ENCODE measurements at places on chromosomes 4 and X. TPM values are rescaled to one million over a fixed set of nuclear protein-coding genes. Genes with fewer than 3 reads are reported as not detected.

DNA sequence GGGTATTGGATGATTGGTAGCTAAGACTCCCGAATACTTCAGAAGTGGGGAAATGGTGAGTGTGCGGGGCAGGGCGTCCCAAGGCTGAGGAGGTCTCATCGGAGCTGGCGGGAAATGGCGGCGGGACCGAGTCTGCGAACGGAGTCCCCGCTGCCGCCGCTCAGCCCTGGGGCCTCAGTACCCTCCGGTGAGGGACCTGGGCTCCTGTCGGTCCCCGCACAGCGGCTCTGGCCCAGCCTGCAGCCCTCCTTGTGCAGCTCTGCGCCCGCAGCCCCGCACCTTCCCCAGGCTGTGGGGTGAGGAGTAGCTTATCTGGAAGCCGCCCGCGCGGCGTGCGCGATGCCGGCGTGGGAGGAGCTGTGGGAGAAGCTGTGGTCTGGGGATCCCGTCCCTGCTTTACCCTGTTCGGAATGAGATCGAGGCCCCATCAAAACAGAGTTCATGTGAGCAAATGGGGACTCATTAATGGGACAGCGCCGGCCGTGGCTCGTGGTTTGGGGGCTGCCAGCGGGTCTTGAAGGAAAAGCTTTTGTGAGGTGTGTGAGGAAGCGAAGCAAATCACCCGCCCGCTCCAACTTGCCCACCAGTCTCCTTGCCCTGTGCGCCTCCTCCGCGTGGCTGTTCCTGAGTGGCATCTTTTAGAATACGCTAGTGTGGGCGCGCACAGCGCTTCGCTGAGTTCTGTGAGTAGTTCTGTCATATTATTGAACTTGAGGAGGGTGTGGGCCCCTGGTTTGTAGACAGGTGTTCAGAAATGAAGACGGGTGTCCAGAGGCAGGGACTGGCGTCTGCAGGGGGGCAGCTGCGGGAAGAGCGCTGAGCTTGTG, 531 bp downstream of the ZNF141 start:
- no peak for DNase-seq

GRCh38 chr4:74654230-74654681, 140.1 kb downstream of the BTC start:
- no peak for DNase-seq

DNA sequence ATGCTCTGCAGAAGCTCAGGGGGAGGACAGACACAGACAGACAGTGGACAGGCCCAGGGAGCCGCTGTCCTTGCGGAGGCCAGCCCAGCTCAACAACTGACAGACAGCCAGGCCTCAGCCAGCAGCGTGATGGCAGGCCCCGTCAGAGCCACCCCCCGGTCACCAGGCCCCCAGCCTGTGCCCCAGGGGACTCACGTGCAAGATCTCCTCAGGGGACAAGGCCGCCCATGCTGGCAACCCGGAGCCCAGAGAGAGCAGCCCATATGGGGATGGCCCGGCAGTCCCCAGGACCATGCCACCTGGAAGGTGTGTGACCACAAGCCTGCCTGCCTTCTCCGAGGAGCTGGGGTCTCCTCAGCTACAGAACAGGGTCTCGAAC, 28.0 kb upstream of the MXD4 start:
- DNase-seq, result no peak

DNA sequence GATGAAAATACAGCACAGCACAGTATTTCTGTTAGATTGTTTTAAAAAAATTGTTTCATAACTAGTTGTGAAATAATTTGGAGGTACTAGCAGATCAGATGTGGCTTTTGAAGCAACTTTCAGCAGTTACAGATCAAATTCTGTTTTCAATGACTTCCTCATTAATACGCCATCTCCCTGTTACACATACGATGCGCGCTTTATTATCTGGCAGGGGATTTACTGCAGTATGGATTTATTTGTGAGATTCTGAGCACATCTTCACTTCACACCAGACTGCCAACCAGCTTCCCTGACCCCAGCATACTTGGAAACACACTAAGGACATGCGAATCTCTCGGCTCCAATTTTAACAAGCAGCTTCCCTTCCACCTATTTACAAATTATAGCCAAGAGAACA, 235.5 kb upstream of the DIAPH2 start:
- DNase-seq, result no peak

- DNase-seq, result no peak
Observed at GRCh38 chr4:182752158-182752910, 164.9 kb downstream of the DCTD start.

DNA sequence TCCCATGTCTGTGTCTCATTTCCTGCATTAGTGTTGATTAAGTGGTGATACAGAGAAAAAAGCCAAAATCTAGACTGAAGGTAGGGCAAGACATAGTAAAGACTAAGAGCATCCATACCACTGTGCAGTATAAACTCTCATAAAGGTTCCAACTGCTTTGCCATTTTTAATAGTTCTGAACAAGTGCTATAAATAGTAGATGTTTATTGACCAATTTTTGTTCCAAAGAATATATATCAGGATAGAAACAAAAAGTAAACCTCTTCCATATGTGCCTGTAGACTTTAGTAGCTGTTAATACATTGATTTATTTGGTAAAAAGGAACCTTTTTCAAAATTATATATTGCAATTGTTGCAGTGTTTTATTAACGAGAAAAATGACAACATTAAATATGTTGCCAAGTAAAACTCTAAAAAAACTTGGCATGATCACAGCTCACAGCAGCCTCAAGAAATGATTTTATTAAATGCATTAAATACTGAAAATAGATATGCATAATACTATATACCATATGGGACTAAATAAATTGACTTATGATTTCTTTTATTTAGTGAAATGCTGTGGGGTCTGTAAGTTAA, 22.3 kb upstream of the AASDH start:
- DNase-seq, result no peak

- DNase-seq, result no peak
Observed at GRCh38 chr4:188346171-188346809, 207.0 kb downstream of the TRIML1 start.

GRCh38 chr4:169062897-169063244, 52.8 kb upstream of the CBR4 start:
- no peak for DNase-seq

DNA sequence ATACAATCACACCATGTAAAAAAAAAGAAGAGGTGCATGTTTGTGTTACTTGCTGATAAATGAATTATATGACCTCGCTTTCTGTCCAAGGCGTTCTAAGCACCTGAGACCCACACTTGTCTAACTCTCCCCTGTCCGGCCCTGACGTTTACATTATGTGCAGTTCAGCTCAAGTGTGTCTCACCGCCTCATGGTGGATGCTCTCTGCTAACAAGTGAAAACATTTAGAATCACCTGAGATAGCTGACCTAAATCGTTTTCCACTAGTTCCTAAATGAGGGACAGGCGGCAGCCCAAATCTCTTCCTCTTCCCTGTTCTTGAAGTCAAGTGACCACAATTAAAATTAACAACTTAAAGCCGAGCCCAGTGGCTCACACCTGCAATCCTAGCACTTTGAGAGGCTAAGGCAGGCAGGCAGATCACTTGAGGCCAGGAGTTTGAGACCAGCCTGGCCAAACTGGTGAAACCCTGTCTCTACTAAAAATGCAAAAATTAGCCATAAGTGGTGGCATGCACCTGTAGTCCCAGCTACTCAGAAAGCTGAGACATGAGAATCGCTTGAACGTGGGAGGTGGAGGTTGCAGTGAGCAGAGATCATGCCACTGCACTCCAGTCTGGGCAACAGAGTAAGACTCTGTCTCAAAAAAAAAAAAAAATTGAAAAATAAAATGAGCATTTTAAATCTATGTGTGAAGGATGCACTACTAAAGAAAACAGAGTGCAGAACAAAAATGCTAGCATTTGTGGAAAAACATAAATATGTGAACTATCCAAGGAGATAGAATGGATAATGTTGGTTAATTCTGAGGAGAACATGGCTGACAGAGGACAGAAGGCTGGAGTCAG, 3.9 kb upstream of the TIFA start:
- DNase-seq, result no peak

GRCh38 chr4:133355633-133356032, 206.5 kb downstream of the PCDH10 start:
- DNase-seq, result no peak

GRCh38 chrX:73126240-73126639, 46.9 kb upstream of the PABPC1L2A start:
- DNase-seq, result no peak

DNA sequence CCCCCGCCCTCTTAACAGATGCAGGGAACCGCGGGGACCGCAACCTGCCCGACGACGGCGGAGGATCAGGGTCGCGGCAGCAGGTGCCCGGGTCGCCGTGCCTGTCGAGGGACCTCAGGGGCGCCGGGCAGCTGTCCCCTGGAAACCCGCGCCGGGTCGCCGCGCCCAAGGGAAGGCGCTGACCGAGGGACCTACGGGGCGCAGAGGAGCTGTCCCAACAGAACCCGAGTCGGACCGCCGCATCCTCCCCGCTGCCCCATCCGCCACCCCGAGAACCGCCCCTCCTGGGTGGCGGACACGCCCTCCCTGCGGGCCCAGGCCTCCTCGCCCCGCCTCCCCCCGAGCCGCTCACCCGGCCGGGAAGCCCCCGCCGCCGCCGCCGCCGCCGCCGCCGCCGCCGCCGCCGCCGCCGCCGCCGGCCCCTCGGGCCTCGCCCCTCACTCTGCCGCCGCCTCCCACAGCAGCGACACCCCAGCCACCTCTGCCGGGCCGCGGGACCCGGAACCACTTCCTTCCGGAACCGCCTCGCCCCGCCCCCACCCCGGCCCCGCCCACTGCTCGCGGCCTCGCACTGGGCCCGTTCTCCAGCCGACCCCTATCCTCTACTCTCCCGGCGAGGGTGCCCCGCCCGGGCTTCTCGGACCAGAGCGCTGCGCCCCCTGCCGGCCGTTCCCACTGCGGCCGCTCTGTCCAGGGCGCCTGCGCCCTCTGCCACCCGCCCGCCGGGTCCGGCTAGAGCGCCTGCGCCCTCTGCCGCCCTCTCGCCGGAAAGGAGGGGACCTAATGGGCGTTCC, at the start of gene BCLAF3:
BCLAF3 (minus strand) TSS at position 506 of the 794 bp plus-strand sequence. CDS start 20,797 bp downstream, outside the sequence.
- peak; percentile 59 for DNase-seq

DNA sequence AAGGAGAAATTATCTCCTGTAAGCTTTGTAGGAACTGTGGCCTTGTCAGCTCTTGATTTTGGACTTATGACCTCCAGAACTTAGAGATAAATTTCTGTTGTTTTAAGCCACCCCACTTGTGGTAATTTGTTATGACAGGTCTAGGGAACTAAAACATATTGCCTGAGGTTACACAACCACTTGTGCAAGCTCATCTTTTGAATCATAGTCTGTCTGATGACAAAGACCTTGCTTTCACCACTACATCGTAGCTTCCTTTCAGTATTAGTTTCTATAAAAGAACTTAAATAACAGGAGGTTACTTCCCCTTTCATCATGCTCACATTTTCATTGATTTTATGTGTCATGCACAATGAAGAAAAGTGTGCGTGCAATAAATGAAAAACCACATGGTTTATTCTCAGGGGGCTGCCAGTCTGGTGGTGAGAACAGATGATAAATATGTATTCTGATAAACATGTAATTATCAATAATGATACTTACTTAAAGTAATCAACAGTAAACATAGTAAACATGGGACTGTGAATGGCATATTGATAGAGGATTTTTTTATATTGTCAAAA, 690.0 kb upstream of the HS3ST1 start:
- DNase-seq, result no peak

GRCh38 chr4:24181005-24181404, 291.2 kb upstream of the PPARGC1A start:
- no peak for DNase-seq

GRCh38 chr4:158176776-158177175, 4.0 kb upstream of the GASK1B start:
- no peak for DNase-seq

GRCh38 chrX:11641349-11642065, 24.2 kb downstream of the ARHGAP6 start:
- DNase-seq, result no peak

DNA sequence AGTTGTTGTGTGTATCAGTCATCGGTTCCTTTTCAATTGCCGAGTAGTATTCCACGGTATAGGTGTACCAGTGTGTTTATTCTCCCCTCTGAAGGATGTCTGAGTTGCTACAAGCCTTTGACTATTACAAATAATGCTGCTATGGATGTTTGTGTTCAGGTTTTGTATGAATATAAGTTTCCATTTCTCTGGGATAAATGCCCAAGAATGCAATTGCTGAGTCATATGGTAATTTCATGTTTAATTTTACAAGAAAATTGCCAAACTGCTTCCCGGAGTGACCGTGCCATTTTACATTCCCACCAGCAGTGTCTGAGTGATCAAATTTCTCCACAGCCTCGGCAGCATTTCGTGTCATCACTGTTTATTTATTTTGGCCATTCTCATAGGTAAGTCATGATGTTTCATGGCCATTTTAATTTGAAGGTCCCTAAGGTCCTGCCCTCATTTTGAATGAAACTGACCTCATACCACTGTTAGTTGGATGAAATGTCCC, 73.9 kb downstream of the IRF2 start:
- no peak for DNase-seq

DNA sequence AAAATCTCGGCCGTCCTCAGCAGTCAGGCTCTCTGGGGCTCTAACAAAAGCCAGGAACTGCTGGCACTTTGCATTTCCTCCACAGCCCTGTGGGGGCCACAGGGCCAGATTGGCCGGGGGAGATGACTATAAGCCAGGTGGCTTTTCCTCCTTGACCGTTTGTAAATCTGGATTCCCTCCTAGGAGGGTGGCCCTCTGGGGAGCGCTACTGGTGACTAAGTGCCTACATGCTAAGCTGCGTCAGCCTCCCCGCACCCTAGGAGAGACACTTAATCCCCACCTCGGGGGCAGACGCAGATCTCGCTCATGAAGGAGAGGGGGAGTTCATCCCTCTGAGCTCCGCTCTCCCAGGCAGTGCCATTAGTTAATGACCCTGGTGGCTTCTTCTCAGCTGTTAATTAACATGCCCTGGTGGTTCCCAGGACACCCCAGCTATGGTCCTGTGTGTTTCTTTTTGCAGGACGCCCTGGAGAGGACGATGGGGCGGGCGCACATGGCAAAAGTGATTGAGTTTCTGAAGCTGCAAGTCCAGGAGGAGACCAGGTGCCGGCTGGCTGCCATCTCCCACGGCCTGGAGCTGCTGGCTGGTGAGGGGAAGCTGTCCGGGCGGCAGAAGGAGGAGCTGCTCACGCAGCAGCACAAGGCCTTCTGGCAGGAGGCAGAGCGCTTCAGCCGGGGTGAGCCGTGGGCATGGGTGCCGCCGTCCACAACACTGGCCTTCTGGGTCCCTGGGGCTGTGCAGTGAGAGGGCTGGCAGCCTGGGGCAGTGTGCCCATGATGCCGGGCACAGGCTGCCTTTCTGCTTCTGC, 41.6 kb downstream of the EVC start:
- no peak for DNase-seq

DNA sequence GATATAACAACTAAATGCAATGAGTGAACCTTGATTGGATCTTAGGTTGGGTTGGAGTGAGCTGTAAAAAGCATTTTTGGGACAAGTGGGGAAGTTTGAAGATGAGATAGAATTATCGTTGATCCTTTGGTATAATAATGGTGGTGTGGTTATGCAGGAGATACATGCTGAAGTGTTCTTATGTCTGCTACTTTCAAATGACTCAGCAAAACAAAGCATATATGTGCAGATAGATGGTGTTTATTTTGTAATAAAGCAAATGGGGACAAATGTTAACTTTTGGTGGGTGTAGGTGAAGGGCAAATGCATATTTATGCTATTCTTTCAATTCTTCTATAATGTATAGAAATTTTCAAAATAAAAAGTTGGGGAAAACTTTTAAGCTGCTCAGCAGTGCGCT, 26.2 kb downstream of the RP2 start:
- no peak for DNase-seq

The MAGEA10 gene
- not detected for total RNA-seq

The HDX gene
- 15.9 TPM for total RNA-seq

The VCX gene
- total RNA-seq, result not detected

The CTSO gene
- 51.2 TPM for total RNA-seq

The GAGE12F gene
- total RNA-seq, result not detected

The MID2 gene
- 24.6 TPM for total RNA-seq

The POLN gene
- total RNA-seq, result 3.1 TPM

The ARAP2 gene
- total RNA-seq, result 34.1 TPM

The GALNTL6 gene
- total RNA-seq, result 1.5 TPM

The SSX4 gene
- not detected for total RNA-seq

The FGD1 gene
- total RNA-seq, result 5.7 TPM
